Stimulated activated CD4-positive, alpha-beta T cell treated with anti-CD3 and anti-CD28 coated beads, TNF-alpha, amount 100 ng/mL, for 24 hours (primary cell): ENCODE measurements at places on chromosomes 3 and 15.

GRCh38 chr3:109225516-109225915, 89.0 kb downstream of the C3orf85 start:
- no peak for DNase-seq

DNA sequence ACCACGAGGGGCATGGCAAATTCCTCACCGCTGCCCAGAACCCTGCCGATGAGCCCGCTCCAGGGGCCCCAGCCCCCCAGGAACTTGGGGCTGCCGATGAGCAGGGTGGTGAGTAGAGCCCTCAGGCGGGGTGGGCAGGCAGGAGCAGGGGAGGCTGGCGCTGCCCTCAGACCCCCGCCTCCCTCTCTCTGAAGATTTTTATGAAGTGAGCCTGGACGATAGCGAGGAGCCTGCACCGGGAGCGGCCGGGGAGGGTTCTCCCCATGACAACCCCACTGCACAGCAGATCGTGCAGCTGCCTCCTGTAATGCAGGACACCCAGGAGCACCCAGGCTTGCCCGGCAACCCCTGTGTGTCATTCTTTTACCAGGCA, 56.7 kb upstream of the UBE2Q2 start:
- DNase-seq = no peak

DNA sequence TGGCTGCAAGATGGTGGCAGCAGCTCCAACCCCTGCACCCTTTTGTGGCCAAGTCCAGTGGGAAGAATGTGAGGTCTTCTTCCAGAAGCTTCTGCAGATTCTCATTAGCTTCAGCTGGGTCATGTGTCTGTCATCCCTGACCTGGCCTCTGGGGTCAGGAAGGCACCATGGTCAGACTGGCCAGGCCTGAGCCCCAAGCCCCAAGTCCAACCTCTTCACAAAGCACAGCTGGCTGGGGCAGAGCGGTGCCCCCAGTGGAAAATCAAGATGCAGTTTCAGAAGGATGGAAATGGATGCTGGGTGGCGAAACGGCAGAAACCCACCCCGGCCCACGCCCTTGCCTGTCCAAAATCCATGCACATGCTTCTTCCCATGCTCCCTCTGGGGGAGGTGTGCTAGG, 15.9 kb upstream of the GATA2 start:
- no peak for DNase-seq

DNA sequence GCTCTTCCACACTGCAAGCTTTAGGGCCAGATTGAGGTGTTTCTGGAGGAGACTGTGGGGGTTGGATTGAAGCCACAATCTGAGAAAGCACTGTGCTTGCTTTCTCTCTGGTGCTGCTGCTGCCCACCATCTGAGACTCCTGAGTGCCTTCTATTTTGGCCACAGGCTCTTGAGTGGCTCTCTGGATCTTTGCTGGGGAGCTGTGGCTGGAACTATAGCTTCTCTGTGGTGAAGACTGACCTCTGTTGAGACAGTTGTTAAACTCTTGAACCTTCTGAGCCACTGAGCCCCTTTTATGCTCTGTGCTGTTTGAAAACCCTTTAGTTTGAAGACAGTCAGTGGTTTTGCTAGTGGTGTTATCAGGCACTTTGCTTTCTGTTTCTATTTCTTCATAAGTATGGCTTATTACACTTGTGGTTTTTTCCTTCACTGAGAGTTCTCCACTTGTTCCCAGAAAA, 108.7 kb upstream of the TSPAN3 start:
- no peak for DNase-seq

- DNase-seq = no peak
Observed at GRCh38 chr3:172159376-172159775, 120.0 kb downstream of the FNDC3B start.

- no peak for DNase-seq
Observed at GRCh38 chr3:52272831-52273230, 5.6 kb downstream of the WDR82 start.

- no peak for DNase-seq
Observed at GRCh38 chr3:9399746-9400145, 2.3 kb downstream of the SETD5 start.

GRCh38 chr3:46905213-46905560, 27.7 kb downstream of the PTH1R start:
- no peak for DNase-seq

- no peak for DNase-seq
Observed at GRCh38 chr3:82084824-82085223, 323.4 kb upstream of the GBE1 start.

DNA sequence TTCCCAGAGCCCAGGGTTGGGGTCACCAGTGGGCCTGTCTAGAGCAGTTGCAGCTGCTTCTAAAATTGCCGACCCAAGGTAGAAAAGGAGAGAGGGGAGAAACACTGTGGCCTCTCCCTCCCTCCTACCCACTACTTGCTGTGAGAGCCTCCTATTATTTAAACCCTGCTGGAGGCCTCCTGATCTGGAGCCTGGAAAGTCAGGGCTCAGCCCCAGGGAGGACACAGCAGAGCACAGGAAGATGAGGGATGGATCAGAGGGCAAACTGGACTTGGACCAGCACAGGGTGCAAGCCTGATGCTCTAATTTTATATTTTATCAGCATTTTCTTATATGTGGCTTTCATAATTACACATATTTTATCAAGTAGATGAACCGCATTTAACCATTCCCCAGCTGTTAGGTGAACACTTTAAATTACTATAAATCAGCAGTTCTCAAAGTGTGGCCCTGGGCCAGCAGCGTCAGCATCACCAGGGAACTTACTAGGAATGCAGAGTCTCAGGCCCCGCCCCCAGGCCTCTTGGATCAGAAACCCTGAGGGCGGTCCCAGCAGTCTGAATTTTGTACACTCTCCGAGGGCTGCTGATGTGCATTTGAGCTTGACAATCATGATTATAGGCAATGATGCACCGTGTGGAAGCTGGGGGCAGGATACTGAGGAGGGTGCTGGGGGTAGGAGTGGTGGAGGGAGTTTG, 26.7 kb downstream of the SMAD3 start:
- no peak for DNase-seq

DNA sequence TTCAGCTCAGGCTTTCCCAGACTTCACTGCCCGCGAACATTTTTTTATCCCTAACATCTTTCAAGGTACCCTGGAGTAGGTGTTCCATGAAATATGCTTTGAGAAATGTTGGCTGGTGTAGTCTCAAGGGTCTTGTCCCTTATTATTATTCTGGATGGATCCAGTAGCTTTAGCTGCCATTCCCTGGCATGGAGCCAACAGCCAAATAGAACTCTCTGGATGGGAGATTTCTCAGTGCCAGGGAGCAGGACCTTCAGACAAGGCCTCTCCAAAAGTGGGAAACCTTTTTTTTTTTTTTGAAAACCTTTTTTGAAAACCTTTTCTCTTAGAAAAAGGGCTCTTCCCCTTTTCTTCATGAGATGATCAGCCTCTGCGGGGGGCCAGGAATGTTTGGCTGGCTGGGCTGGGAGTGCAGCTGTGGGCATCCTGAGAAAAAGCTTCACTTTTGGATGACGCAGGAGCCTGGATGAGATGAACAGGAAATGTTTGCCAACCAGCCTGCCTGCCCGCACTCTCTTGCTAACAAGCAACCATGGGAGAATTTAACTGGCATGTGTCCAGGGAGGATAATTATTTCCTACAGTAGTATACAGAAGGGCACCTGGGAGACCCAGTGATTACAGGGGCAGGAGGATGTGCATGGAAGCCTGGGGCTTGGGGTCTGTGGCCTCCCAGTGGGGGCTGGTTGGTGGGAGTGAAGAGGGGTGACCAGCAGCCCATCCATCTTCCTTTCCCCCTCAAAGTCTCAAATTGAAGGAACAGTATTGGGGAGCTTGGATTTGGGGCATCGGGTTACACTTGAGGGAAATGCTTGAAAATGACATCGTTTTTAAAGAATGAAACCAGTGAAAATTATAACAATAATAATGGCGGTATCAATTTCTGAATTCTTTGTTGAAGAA, 109.1 kb upstream of the LRIG1 start:
- no peak for DNase-seq

- no peak for DNase-seq
Observed at GRCh38 chr3:85355572-85355971, 396.8 kb downstream of the CADM2 start.

GRCh38 chr15:93985925-93986324, 245.4 kb upstream of the MCTP2 start:
- DNase-seq = no peak

- DNase-seq = no peak
Observed at GRCh38 chr3:147406028-147406931, at the start of gene ZIC4. TSS of gene ZIC4 (minus strand) at chr3:147406543. CDS start at chr3:147402797, 3,746 bp downstream.

DNA sequence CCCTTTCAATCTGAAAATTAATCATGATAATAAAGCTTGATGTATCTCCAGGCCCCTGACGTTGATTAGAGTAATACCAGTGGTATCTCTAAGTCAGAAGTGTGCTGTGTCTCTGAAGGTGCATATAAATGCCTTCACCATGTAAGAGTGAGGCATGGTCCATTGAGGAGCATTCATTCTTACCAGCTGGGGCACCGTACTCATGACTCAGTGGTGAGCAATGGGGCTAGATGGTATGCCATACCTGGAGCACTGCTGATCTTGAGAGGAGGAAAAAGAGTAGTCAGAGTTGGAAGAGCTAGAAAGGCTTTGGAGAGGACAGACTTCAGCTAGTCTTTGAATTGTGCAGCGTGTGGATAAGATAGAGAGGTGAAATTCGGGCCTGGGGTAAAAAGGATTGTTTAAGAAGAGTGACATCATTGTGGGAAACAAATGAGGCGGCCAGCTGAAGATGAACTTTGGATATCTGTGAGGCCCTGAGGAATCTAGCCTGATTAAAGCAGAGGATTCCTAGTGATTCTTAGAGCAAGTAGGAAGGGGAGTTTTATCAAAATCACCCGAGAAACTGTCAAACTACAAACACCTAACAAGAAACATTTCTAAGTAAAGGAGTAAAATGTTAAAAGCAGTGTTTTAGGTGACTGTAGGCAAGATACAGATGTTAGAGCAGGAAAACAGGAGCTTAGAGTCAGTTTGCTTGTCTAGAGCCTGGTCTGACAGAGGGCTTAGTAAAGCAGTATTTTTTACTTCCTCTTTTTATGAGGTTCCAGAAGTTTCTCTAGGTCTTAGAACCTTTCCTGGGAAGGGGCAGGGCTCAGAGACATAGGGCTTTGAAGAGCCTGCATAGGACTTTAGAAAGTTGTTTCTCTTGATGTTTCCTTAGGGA, 13.6 kb downstream of the TMOD3 start:
- DNase-seq = no peak

GRCh38 chr3:175179055-175179454, 319.9 kb downstream of the NAALADL2 start:
- DNase-seq = no peak

DNA sequence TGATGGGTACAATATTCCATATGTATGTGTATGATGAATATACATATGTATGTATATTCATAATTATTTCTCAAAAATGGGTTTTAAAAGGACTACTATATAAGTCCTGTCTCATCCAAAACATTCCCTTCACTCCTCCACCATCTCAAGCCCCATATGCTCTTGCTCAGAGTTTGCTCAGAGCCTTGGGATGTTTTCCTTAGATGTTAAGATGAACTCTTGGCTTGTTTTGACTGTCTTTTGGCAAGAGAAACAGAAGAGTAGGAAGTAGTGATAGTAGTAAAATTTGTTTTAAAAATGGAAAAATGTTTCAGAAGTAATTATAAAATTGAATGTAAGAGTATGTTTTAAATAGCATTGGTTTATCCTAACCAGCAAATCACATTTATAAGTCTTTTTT, 6.2 kb upstream of the EPHA3 start:
- DNase-seq = no peak

DNA sequence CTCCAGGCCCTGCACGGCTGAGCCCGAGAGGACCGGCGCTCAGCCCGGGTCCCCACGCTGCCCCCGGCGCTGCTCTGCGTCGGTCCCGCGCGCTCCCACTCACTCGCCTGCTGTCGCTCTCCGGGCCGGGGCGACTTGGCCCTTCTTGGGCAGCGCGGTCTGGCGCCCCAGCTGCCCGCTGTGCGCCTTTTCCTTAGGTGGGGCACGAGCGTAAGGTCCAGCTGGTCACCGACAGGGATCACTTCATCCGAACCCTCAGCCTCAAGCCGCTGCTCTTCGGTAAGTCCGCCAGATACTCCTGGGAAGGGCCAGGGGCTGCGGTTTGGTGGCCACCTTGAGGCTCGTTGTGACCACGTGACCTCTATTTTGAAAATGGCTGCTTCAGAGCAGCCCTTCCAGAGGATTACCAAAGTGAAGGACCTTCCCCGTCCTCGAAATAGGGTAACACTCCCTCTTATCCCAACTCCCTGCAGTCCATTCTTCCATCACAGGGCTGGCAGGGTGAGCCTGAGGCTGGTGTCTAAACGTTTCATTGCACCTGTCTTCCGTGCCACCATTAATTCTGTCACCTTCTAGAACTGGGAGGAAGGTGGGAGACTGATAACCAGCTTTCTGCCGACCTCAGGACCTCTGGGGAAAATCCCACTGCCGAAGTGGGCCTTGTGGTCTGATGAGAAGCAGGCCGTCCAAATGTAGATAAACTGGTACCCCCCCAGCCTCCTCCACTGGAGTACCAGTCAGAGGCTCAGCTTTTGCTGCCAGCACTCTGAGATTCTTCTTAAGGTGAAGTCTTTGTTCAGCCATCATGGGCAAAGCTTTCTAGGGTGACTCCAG, 812 bp downstream of the P4HTM start:
- no peak for DNase-seq

GRCh38 chr3:125013095-125013494, 42.7 kb downstream of the HEG1 start:
- DNase-seq = no peak

- DNase-seq = no peak
Observed at GRCh38 chr3:141407047-141407446, 38.7 kb downstream of the ZBTB38 start.

DNA sequence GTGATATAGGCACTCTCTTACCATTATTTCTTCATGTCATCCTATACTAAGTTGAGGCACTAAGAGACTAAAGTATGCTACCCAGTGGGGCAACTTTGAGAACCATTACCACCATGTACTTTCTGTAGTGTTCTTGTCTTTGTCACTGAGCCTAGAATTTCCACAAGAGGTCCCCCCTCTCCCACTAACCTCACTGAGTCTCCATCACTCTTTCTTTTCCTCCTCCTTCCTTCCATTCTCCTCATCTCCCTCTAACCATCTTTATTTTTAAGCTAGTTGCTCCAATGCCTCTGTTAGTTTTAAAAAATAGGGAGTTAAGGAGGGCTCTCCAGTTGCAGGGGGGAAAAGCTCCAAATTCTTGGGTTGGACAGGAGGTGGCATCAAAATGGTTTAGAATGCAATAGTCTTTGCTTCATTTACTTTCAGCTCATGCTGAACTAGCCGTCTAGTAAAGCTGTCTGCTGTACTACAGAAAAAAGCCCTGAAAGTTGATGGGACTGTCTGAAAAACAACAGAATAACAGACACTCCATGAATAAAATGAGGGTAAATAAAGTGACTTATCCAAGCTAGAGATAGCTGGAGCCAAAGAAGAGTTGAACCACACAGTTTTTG, 85.1 kb upstream of the MYRIP start:
- no peak for DNase-seq

GRCh38 chr3:83218383-83219200, 1457.1 kb upstream of the GBE1 start:
- DNase-seq = no peak

DNA sequence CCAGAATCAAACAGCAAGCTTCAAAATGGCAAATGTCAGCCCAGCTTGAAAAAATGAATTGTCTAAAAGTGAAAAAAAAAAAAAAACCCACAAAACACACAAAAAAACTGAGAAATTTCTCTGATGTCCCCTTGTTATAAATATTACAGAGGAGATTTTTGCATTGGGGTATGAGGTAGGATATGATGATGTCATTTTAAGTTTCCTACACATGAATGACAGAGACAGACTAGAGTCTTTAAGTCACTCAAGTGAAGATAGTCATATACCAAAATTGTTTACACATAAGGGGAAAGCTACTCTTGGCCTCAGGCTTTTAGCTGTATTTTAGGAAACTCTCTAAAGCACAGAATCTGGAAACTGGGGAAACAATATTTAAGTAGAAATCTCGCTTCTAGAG, 32.9 kb downstream of the TIMP4 start:
- DNase-seq = no peak

GRCh38 chr3:175288621-175289020, 429.5 kb downstream of the NAALADL2 start:
- no peak for DNase-seq
